ENCODE measurements at places on chromosomes 3 and 15.

- no peak for DNase-seq
Measured at GRCh38 chr3:11634081-11634635, 9.6 kb downstream of the VGLL4 start.

DNA sequence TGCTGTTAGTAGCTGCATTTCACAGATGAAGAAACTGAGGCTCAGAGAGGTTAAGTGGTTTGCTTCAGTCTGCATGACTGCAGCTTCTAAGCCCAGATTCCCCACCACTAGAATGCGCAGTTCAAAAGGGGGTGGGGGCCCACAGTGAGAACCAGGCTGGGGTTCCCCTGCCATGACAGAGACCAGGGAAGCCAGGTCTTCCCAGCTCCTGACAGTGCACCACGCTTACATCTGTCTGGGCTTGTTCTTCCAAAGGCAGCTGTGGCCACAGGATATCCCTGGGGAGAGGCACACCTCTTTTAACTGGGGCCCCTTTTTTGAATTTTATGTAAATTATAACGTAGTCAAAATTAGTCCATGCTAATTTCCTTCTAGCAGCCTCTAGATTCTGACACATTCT is 5.3 kb downstream of the PLEKHO2 start:
- DNase-seq = no peak

- no peak for DNase-seq
Measured at GRCh38 chr15:73845507-73845906, 27.9 kb upstream of the TBC1D21 start.

- no peak for DNase-seq
Measured at GRCh38 chr3:188169830-188170455, 16.0 kb downstream of the LPP start.

DNA sequence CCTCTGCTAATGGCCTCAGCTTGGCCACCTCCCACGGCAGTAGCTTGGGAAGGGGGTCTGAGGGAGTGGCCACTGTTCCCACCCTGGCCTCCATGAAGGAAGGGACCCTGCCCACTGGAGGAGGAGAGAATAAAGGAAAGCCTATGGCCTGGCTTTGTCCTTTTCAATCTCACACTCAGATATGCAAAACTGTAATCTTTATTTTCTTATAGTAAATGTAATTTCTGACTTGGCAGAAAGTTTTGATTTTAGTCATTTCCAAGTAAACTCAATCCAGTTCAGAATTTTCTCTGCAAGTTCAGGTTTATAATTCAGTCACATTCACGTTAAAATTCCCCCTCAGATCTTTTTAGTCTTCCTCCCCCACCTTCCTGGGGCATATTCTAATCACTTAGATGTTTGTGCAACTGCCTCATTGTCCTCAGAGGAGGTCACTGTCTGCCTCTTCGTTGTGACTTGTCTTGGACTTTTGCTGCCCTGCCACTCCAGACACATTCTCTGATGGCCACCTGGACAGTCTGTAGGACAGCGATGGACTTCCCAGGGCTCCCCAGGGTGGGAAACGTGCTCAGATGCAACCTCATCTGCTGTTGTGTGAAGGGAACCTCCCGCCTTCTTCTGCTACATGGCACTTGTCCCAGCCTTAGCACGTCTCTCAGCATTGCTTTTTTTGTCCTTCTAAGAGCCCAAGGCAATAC is 222.8 kb upstream of the TBL1XR1 start:
- DNase-seq = no peak

- no peak for DNase-seq
Measured at GRCh38 chr3:40725031-40725430, 200.3 kb downstream of the ZNF621 start.

DNA sequence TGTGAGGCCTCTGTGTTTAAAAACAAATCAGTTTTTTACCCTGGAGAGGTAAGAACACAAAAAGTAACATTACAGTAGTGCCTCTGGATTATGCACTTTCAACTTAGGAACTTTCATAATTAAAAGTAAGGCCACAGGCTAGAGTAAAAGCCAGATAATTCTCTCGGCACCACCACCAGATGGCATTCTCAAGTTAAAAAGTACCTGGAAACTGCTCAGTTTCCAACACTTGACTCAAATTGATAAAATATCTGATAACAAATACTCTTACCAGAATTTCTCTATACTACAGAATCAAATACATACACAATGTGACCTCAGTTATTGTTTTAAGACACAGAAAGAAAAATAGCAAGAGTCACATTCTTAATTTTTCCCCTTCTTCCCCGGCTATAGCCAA is 19.9 kb downstream of the SPICE1 start:
- DNase-seq = no peak

GRCh38 chr15:59366333-59367021 is 6.2 kb downstream of the MYO1E start:
- DNase-seq = no peak

- DNase-seq = no peak
Measured at GRCh38 chr3:69088063-69088462, 3.3 kb downstream of the ARL6IP5 start.

DNA sequence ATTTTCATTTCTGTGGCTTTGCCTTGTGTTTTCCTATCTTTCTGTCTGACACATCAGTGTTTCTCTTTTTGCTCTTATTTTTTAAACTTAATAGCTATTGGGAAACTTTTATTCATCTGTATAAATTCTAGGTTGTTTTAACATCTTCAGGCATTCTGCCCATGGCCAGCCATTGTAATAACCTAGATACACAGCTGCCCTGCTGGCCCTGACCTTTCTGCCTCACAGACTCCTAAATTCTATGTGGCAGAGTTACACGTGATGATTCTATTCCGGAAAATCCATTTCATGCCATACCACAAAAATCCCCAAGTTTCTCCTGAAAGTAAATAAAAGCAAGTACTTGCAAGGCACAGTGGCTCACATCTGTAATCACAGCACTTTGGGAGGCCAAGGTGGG is 150.1 kb downstream of the UACA start:
- DNase-seq = no peak

DNA sequence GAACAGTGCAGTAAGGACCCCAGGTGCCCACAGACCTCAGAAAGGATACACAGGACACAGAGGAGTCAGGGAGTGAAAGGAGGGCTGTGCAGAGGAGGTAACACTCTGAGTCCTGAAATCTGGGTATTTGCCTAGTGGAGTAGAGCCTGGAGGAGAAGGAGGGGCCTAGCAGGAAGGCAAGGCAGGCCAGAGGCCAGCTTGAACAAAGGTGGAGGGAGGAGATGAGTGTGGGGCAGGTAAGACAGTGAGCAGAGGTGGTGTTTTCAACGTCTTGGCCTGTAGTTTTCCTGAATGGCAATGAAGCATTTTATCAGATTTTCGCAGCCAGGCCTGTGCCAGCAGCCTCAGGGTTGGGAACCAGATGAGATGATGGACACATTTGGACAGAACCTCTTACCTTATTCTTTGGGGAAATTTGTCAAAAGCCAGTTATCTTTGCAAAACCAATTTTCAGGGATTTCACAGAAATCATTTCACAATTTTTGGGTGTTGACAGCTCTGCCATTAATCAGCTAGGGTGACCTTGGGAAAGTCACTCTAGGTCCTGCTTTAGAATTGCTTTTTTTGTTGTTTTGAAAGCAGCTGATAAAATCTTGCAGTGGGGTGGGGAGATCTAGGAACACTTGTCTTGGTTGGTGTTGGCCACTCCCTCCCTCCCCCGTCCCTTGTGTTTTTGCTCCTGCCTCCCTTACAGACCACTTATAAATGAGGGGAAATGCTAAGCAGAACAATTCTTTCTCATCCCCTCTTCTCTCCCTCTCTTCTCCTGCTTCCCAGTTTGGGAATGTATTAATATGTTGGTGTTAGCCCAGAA is 38.4 kb downstream of the SPSB4 start:
- no peak for DNase-seq

- no peak for DNase-seq
Measured at GRCh38 chr3:38157595-38157994, 7.7 kb upstream of the OXSR1 start.

GRCh38 chr3:141454906-141455602 is 31.8 kb upstream of the RASA2 start:
- DNase-seq = no peak

DNA sequence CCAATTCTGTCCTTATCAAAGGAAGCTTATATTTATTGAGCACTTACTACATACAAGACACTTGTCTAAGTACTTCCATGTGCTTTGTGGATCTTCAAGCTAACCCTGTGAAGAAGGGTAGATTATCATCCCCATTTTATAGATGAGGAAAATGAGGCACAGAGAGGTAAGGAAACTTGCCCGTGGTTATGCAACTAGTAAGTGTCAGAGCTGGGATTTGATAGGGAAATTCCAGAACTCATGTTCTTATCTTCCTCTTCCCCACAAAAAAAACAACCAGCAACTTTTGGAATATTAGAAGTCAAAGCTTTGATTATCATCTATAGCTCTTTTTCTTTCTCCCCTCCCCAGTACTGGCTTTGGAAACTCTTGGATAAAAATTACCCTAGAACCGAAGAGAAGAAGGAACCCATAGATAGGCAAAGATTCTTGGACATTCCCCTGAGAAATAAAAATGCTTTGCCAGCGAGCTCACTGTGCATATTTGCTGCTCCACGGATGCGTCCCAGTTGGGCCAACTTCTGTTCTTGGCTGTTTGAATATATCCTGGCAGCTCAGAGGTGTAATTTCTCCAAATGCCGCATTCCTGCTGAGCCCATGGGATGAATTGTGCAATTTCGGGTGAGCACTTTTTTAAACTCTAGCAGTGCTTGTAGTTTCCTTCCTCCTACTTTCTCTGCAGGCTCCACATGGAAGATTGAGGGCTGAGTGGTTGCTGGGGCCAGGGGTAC is 591.5 kb upstream of the CFAP20DC start:
- DNase-seq = no peak

GRCh38 chr3:49271047-49271446 is 6.0 kb downstream of the C3orf62 start:
- no peak for DNase-seq

- no peak for DNase-seq
Measured at GRCh38 chr15:41545218-41545617, 1.2 kb upstream of the RPAP1 start.

DNA sequence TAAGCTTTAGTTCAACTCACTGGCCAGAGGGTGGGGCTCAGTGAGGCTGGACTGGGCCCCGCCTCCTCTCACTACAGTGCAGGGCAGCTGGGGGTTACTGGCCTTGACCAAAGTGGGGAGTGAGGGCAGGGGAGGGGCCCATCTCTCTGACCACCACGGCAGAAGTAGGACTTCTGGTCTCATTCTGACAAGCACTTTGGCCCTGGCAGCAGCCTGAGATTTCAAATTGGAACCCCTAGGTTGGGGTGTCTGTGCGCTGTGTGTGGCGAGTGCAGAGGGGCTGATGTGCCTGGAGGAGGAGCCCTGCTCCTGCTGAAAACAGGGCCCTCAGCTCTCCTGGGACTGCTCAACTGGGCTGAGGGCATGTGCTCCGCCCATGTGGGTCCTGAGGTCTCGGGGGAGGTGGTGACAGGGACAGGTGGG is 60.3 kb upstream of the RPL32 start:
- DNase-seq = no peak

GRCh38 chr15:88896333-88897033 is 1.1 kb upstream of the HAPLN3 start:
- DNase-seq = no peak

- DNase-seq = no peak
Measured at GRCh38 chr3:130263708-130264107, 81.8 kb upstream of the COL6A5 start.

DNA sequence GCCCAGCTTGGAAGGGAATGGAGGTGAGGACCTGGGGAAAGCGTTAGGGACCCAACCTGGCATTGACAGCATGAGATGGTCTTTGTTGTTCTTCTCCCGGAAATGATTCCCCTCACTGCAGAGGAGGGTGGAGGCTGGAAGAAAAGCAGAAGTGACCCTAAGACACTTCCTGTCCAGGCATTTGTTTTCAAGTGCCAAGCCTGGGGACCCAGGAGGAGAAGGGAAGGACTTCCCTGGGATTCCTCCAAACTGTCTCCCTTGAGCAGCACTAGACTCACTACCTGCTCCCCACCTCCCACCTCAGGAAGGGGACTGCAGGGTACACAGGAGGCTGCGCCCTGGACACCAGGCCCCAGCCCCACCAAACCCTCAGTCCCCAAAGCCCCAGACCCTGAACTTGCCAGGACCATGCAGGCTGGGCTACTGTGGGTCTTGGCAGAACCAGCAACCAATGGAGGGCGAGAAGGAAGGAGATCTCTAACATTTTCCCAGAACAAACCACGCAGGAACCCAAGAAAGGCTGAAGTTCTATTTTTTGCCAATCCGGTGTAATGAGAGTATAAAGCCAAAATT is 9.8 kb upstream of the VIPR1 start:
- DNase-seq = no peak

DNA sequence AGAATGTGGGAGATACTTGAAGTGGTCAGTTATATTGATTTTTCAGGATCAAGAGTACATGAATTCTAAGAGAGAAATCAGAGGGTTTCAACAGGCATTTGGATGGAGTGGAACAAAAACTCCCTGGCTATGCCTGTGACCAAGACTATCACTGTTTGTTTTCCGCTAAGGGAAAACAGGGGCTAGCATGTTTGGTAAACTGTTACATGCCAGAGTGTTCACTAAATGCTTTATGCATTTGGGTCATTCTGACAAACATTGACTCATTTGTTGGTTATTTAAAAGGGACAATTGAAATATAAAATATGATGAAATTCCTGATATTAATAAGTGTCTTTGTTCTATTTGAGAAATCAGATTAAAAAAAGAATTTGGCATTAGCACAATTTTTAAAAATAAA is 603.9 kb upstream of the KCNMB2 start:
- DNase-seq = no peak

GRCh38 chr3:23288286-23288685 is 85.2 kb downstream of the UBE2E2 start:
- DNase-seq = no peak

GRCh38 chr15:95869920-95870319 is 460.6 kb upstream of the NR2F2 start:
- DNase-seq = no peak

- no peak for DNase-seq
Measured at GRCh38 chr15:70857562-70858285, 3.8 kb upstream of the LARP6 start.

GRCh38 chr3:65020281-65021160 is 332.7 kb upstream of the ADAMTS9 start:
- no peak for DNase-seq

Data from stimulated activated CD8-positive, alpha-beta memory T cell treated with anti-CD3 and anti-CD28 coated beads, Interleukin-7, amount 100 ng/mL, for 48 hours (primary cell).